Dermis blood vessel endothelial cell (primary cell): ENCODE measurements at places on chromosomes 13 and 19. TPM values are rescaled to one million over a fixed set of nuclear protein-coding genes. Genes with fewer than 3 reads are reported as not detected.

PLPPR2 gene
- 8.7 and 14.1 TPM in 2 replicates for total RNA-seq

PSG6 gene
- not detected in 2 replicates for total RNA-seq

ITGBL1 gene
- total RNA-seq = 7.9 and 16.3 TPM in 2 replicates

CDX2 gene
- not detected in 2 replicates for total RNA-seq

LMTK3 gene
- 0.14 TPM in 1 of 2 replicates, not detected in the other for total RNA-seq

IGFL3 gene
- not detected in 2 replicates for total RNA-seq

FSD1 gene
- total RNA-seq = 7.0 and 11.0 TPM in 2 replicates

AXL gene
- 11.2 and 90.9 TPM in 2 replicates for total RNA-seq

TEX26 gene
- not detected in 2 replicates for total RNA-seq

MADCAM1 gene
- total RNA-seq = 0.09 and 0.34 TPM in 2 replicates

ZNF490 gene
- total RNA-seq = 10.2 and 13.1 TPM in 2 replicates

UCHL3 gene
- 44.4 and 58.6 TPM in 2 replicates for total RNA-seq

PCDH9 gene
- 0.68 and 1.7 TPM in 2 replicates for total RNA-seq

FUT2 gene
- not detected in 2 replicates for total RNA-seq

FAM174C gene
- total RNA-seq = 22.0 and 25.0 TPM in 2 replicates

FAM216B gene
- not detected in 2 replicates for total RNA-seq

ZNF790 gene
- total RNA-seq = 11.9 and 12.1 TPM in 2 replicates
